Fibroblast of skin of right quadriceps (primary cell): ENCODE measurements at places on chromosomes 11 and 22.

DNA sequence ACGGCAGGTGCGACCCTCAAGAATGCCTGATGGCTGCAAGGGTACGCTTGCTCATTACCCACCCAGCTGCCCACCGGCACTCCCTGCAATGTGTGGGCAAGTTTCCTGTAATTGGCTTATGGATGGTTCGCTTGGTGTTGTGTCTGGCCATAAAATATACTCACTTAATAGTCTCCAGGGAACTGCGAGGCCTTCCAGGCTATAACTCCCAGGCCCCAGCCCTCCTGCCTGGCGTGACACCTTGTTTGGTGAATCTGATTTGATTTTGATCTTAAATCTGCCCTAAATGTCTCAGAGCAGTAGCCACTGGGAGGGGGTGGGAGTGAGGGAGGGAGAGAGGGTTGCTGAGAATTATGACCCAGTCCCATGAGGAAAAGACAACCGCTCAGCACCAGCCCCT lies 572.2 kb downstream of the BUD13 start:
- DNase-seq = no peak

DNA sequence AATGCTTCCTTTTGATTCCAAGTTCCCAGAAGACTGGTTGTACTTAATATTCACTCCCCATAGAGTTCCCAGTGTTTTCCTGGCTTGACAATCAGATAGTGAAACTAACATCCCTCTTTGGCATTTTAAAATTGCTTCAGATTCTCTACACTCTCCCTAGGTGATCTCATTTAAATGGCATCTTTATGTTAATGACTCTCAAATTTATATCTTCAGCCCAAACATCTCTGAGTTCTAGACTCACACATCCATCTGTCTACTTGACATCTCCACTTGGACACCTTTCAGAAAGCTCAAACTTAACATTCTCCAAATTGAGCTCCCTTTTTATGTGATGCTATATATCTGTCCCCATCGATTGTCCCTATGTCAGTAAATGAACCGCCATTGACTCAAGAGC lies 232.0 kb downstream of the NTM start:
- peak; percentile 51 for DNase-seq

- no peak for DNase-seq
Measured at GRCh38 chr11:65183201-65183891, 1.6 kb downstream of the CAPN1 start.

DNA sequence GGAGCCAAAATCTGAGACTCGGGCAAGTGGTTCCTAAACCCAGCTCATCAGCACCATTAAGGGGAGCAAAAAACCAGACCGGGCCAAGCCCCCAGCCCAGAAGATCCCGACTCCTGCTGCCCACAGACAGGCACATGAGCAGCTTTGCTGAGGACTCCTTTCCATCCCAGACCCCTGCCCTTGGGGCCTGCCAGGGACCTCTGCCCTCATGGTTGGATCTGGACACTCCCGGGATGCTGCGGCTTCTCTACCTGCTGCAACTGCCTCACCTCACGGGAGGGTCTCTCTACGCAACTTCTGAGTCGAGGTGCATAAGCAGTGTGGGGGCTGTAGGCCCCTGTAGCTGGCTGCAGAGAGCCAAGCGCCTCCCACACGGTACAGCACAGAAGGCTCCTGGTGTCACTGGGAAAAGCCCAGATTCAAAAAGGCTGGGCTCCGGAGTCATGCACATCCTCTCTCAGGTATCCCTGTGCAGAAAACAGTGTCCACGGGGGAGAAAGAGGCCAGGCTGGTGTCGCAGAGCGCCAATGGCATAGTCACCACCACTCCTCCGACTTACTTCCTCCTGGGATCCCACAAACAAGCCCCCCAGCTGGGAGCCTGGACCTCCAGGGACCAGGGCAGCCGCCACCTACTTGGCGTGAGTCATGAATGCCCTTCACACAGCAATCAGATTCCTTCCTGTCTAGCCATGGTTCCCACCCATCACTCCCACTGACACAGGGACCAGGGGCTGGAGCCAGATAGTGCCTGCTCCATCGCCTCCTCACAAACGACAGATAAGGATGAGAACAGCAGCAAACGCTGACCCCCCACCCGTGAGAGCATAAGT lies 122.1 kb downstream of the BCR start:
- DNase-seq = no peak

- no peak for DNase-seq
Measured at GRCh38 chr11:312092-312816, 1.6 kb upstream of the IFITM1 start.

- no peak for DNase-seq
Measured at GRCh38 chr11:61869429-61869707, 22.0 kb downstream of the FADS3 start.

DNA sequence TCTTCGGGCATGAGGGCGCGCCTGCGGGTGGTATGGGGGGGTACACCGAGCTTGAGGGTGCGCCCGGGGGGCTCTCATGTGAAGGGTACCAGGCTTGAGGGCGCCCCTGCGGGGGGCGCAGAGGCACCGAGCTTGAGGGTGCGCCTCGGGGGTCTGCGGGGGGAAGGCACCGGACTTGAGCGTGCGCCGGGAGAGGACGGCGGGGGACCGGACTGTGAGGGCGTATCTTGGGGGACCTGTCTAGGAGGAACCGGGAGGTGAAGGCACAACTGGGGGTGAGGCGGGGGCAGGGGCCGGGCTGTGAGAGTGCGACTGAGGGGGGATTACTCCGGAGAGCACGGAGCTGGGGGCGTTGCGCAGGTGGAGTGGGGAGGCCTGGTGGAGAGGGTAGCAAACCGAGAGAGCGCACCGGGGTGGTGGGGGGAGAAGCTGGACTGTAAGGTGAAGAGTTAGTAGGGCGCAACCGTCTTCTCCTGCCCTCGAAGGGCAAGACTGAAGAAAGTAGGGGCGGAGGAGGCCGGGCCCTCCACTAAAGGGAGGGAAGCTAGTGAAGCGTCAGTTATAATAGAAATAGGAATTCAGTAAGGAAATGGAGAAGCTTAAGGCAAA lies 1.1 kb upstream of the DDX6 start:
- DNase-seq = no peak

DNA sequence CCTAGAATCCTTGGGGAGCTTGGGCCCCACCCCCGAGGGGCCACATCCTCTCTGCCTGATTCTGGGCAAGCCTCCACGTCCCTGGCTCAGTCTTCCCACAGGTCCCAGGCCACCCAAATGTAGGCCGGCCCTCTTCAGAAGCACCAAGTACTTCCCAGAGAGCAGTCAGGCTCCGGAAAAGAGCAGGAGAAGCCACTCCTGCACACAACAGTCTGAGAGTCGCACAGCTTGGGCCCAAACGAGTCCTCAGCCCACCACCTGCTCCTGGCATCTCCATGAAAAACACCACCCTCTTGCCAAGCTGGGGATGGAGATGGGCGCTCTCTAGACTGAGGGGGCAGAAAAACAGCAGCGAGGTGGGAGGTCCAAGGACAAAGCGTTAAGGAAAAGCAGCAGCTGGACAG lies 15.4 kb downstream of the EHD1 start:
- DNase-seq = no peak

GRCh38 chr11:67457453-67457852 lies 2.3 kb downstream of the CABP4 start:
- DNase-seq = no peak

DNA sequence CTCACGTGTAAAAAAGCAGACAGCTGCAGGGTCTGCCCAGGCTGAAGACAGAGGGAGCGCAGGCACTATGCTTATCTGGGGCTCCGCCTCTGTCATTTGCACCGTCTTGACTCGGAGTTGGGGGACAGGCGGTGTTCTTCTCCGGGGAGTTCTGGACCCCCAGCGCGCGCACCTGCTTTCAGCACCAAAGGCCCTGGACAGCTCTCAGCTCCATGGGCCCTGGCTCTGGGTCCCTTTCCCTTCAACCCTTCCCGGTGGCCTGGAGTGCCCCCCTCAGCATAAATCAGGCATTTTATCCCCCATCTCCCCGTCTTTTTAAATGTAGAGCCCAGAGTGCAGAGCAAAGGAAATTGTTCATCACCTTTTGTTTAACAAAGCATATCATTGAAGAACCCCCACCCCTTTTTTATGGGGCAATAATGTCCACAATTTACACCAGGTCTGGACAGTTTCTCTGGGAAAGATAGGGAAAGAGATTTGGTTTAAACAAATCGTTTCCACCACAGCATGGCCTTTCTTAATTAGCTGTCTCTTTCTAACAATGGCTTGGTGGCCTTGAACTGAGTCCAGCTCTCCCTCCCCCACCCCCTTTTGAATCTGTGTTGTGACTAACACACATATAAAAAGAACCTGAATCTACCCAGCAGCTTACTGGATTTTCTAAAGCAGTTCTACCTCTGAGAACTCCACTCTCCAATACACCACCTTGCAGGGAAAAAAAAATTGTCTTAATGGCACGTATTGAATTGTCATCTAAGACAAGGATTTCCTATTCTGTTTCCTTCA lies 1.7 kb downstream of the SEZ6L start:
- DNase-seq = no peak

GRCh38 chr11:76977791-76978190 lies 56.4 kb upstream of the B3GNT6 start:
- DNase-seq = no peak

GRCh38 chr22:44671742-44672141 lies 30.3 kb upstream of the PRR5 start:
- DNase-seq = no peak

DNA sequence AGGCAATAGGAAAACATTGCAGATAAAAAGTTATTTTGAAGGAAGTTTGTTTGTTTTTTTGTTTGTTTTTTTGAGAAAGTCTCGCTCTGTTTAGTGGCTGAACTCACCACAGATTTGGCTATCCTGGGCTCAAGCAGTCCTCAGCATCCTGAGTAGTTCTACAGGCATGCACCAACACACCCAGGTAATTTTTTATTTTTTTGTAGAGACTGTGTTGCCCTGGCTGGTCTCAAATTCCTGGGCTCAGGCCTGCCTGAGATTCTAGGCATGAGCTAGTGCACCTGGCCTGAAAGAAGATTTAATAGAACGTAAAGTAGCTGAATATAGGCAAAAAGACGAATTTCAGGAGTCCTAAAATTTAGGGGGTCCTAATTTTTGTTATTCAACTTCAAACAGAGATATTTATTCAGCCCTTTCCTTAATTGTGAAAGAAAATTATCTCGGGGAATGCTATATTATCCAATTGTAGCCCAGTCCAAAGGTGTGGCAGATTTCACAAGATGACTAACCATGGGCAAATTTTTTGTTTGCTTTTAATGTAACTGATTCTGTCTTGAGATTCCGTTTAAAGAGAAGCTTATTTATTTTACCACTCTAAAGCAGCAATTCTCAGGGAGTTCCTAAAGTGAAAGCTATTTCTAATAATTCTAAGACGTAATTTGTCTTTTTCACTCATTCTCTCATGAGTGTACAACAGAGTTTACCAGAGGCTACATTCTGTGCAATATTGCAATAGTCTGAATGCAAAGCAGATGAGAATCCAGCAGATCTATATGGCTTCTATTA lies 940 bp downstream of the IL18 start:
- no peak for DNase-seq

GRCh38 chr22:45627489-45628233 lies 44.0 kb upstream of the ATXN10 start:
- DNase-seq = no peak

- DNase-seq = peak; percentile 49
Measured at GRCh38 chr11:66015454-66015881, 3.7 kb downstream of the CST6 start.

DNA sequence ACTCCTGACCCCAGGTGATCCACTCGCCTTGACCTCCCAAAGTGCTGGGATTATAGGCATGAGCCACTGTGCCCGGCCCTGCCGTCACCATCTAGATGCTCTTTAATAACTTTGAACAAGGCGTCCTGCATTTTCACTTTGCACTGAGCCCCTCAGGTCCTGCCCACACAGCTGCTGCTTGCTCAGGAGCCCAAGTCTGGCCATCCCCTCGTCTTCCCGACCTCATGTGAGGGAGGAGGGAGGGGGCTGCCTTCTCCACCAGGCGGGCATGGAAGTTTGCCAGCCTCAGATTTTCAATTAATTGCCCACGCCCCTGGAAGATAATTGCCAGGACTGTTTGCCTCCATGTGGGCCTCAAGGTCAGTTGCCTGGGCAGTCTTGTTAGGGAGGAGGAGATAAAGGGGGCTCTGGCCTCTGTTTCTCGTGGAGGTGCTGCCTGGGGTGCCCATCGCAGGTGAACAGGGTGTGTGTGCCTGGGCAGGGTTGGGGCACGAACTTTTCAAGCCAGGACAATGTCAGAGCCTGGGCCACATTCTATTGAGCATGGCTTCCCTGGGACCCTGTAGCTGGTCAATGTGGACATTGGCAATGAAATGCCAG lies 27.9 kb upstream of the MYEOV start:
- no peak for DNase-seq

GRCh38 chr11:11440144-11440543 lies 87.1 kb upstream of the CSNK2A3 start:
- DNase-seq = no peak

- DNase-seq = no peak
Measured at GRCh38 chr11:121231576-121232278, 60.8 kb upstream of the SC5D start.

DNA sequence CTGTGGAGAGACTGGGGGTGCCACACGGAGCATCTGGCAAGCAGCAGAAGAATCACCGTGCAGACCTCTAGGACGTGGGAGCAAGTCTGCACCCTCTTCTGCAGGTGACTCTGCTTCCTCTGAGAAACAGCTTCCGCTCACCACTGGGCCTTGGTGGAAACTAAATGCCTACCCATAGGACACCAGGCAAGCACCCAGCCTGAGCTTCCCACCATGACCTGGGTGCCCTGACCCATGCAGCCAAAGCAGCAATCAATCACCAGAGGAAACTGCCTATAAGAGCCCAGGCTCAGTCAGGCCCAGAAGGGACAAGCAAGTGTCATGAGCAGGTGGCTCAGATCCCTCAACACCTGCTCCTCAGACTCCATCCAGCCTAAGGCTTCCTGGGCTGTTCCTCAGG lies 63.4 kb downstream of the IGLL5 start:
- no peak for DNase-seq

DNA sequence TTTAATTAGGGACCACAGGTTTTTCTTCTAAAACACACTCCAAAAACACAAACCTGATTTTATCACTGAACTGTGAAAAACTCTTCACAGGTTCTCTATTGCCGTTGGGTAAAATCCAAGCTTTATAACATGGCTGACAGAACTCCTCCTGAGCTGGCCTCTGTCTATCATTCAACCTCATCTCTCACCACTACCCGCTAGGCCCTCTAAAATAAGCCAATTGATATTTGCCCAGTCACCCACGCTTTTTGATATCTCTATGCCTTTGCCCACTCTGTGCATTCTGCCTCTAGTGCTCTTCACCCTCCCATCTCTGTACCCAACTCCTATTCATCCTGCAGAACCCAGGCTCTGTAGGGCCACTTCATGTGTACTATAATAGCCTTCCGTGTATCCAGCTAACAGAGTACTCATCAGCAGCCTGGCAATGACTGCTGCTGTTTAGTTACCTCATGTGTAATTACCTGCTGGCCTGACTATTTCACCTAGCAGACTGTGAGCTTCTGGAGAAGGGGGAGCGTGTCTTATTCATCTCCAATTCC lies 1.1 kb upstream of the CNGA4 start:
- no peak for DNase-seq

GRCh38 chr11:118016104-118016503 lies 29.9 kb downstream of the IL10RA start:
- no peak for DNase-seq

DNA sequence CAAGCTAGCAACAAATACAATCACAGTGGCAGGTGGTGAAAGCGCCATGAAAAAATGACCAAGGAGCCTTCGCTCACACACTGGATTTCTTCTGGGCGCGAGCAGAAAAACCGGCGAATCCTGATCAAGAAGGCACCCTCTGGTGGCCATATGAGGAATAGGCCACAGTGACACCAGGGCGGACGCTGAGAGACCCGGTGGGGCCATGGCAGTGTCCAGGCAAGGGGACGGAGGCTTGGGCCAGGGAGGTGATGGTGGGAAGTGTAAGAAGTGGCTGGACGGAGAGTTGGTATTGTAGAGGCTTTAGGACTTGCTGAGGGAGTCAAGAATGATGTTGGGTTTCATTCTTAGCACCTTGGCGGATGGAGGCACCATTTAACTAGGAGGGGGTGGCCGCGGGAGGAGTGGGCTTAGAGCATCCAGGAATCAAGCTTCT lies 16.9 kb upstream of the RAC2 start:
- peak; percentile 49 for DNase-seq
